Effector memory CD8-positive, alpha-beta T cell (primary cell): ENCODE measurements at places on chromosomes 16 and 17.

GRCh38 chr17:16273499-16273898 lies 56.5 kb downstream of the PIGL start:
- DNase-seq: no peak

DNA sequence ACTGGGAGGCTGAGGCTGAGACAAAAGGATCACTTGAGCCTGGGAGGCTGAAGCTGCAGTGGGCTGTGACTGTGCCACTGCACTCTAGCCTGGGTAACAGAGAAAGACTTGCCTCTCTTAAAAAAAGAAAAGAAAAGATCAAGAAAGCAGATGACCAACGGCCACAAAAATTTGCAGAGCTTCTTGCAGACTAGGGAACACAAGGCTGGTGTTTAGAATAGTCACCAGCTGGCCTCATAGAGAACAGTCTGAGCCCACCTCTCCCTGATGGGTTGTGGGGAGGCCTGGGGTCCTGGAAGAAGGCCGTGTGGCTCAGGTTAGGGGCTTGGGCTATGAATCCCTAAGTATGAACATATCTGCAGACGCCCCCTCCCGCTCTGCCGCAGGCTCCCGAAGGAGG lies 73.7 kb upstream of the MED9 start:
- DNase-seq: no peak

- DNase-seq: no peak
Observed at GRCh38 chr17:74691151-74691550, 21.6 kb downstream of the CD300LF start.

- DNase-seq: no peak
Observed at GRCh38 chr16:51376080-51376479, 225.0 kb upstream of the SALL1 start.

DNA sequence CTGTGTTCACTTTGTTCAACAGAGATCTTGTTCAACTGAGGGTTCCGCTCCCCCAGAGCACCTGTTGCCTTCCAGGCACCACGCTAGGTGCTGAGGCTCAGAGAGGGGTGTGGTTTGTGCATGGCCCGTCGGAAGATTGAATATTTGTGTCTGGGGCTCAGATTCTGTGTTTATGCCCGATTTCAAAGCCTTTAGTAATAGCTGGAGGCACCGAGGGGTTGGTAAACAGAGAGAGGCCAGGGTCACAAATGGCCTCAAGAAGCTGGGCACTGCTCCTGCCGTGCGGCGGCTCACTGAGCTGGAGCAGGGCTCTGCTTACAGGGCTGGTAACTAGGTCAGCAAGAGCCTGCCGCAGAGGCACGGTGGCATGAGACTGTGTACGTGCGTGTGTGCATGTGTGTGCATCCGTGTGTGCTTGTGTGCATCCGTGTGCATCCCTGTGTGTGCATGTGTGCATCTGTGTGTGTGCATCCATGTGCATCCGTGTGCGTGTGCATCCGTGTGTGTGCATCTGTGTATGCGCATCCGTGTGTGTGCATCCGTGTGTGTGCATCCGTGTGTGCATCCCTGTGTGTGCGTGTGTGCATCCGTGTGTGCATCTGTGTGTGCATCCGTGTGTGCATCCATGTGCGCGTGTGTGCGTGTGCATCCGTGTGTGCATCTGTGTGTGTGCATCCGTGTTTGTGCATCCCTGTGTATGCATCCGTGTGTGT lies 5.4 kb downstream of the ITGAE start:
- DNase-seq: no peak

- DNase-seq: no peak
Observed at GRCh38 chr16:51287121-51287755, 136.2 kb upstream of the SALL1 start.

DNA sequence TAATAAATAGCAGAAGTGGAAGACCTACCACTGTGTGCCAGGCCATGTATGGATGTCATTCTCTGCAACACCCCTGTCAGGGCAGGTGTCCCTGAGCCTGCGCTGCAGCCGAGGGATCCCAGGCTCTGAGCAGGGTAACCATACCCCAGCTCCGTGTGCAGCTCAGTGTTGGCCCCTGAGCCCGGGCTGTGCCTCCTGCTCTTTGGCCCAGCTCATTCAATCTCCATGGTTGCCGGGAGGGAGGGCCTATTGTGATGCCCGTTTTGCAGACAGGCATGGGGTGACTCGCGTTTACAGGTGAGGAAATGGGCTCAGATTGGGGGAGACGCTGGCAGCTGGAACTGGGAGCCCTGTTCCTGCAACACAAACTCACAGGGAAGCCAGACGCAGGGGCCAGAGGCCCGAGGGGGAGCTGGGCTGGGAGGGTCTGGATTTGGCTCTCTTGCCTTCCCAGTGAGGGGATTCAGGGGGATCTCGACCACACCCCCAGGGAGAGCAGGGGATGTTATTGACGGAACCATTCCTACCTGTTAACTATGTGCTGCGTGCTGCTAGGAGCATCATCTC lies 190.5 kb downstream of the IRF8 start:
- DNase-seq: no peak

DNA sequence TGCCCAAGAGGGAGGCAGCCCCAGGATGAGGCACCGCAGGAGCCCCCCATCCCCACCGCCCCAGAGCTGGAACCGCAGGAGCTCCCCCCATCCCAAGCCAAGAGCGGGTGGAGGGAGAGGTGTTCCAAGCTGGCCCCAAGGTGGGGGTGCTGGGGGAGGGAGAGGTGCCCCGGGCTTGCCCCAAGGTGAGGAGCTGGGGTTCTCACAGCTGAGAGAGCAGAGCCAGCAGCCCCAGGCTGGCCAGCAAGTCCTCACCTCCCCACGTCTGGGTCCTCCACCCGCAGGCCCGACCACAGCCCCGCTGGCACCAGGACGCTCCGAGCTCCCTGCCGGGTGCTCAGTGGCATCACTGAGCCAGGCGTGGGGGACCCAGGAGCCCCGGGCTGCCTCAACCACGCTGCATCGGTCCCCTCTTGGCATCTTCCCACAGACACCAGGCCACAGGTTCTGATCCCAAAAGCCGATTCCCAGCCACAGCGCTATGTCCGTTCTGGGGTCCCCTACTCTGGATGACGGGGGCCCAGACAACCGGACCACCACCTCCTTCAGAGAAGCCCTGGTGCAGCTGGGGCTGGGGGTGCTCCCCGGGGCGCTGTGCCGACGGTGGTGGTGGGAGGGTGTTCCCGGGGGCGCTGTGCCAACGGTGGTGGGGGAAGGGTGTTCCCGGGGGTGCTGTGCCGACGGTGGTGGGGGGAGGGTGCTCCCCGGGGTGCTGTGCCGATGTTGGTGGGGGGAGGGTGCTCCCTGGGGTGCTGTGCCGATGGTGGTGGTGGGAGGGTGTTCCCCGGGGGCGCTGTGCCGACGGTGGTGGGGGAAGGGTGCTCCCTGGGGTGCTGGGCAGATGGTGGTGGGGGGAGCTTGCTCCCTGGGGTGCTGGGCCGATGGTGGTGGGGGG lies 15.4 kb upstream of the WDR45B start:
- DNase-seq: no peak

DNA sequence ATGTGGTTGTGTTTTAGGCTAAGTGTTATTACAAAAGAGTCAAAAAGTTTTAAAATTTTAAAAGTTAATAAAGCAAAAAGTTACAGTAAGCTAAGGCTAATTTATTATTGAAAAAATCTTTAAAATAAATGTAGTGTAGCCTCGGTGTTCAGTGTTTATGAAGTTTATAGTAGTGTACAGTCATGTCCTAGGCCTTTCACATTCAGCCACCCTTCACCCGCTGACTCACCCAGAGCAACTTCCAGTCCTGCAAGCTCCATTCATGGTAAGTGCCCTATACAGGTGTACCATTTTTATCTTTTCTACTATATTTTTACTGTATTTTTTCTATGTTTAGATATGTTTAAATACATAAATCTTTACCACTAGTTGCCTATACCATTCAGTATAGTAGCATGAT lies 98.5 kb upstream of the RPRML start:
- no peak for DNase-seq

- no peak for DNase-seq
Observed at GRCh38 chr16:62741692-62742091, 705.5 kb upstream of the CDH8 start.

GRCh38 chr17:45688353-45688752 lies 95.8 kb upstream of the CRHR1 start:
- no peak for DNase-seq

GRCh38 chr17:30005709-30006320 lies 64.4 kb downstream of the EFCAB5 start:
- DNase-seq: no peak

- no peak for DNase-seq
Observed at GRCh38 chr16:51985126-51985525, 561.8 kb downstream of the TOX3 start.
